RPMI7951 (cell line): ENCODE measurements at places on chromosomes 7 and 10. TPM values are rescaled to one million over a fixed set of nuclear protein-coding genes. Genes with fewer than 3 reads are reported as not detected.

NOS3 gene
- 0.12 and 0.39 TPM in 2 replicates for total RNA-seq

HGF gene
- under 0.01 and 0.39 TPM in 2 replicates for total RNA-seq

THAP5 gene
- 44.9 and 45.8 TPM in 2 replicates for total RNA-seq

LFNG gene
- 19.1 and 28.5 TPM in 2 replicates for total RNA-seq

DBF4 gene
- 96.8 and 109 TPM in 2 replicates for total RNA-seq

SP4 gene
- 12.8 and 14.3 TPM in 2 replicates for total RNA-seq

HSPA12A gene
- 3.0 and 3.1 TPM in 2 replicates for total RNA-seq

MYL10 gene
- total RNA-seq: 0.20 TPM in 1 of 2 replicates, not detected in the other

MAGI2 gene
- total RNA-seq: 1.1 and 1.4 TPM in 2 replicates

UCMA gene
- total RNA-seq: not detected in 2 replicates

GPC2 gene
- 2.5 and 5.7 TPM in 2 replicates for total RNA-seq
